Neural crest cell (in vitro differentiated cells): ENCODE measurements at places on chromosomes 2 and 18. TPM values are rescaled to one million over a fixed set of nuclear protein-coding genes. Genes with fewer than 3 reads are reported as not detected.

ANKRD53 gene
- 1.2 and 1.7 TPM in 2 replicates for total RNA-seq

VAPA gene
- total RNA-seq, result 125 and 126 TPM in 2 replicates

SERPINB2 gene
- total RNA-seq, result not detected in 2 replicates

GKN2 gene
- total RNA-seq, result not detected in 2 replicates

GPR155 gene
- 1.5 and 1.7 TPM in 2 replicates for total RNA-seq

SLC19A3 gene
- total RNA-seq, result 0.54 and 1.1 TPM in 2 replicates

LONRF2 gene
- total RNA-seq, result 5.0 and 5.2 TPM in 2 replicates

KIAA2012 gene
- total RNA-seq, result 0.07 and 0.34 TPM in 2 replicates

STPG4 gene
- 0.26 and 0.34 TPM in 2 replicates for total RNA-seq

SFTPB gene
- not detected in 2 replicates for total RNA-seq

DNA sequence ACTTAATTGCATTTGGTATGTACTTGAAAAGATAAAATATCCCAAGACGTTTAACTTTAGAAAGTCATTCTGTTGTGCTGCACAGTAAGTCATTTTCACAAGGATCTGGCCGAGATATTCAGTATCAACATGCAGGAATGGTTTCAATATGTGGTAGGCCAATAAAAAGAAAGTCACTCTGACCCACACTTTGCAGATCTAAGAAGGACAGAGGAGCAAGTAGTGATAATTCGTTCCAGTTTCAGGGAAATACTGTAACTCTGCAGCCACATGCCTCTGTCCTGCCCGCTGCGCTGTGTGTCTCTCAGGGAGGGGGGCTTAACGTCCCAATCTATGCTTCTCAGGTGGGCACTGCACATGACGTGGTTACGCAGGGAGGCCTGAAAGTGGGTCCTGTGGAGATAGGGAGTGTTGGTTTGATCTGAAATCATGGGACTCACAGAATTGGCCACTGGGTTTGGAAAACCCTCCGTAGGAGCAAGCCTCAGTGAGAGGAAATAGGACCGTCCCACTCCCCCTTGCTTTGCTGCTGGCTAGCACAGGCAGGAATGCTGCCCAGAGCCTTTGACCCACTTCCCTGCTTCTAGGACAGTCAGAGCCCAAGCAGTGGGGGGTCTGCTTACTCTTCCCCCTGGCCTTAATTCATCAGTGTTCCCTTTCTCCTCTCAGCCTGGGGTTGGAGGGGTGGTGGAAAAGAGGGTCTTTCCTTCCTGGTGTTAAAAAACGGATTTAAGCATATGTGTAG is 314.7 kb upstream of the SPRED2 start:
- peaks cover 2% of the 10 kb centered on the region for H3K27me3 ChIP-seq
- H3K4me3 ChIP-seq, result no peak overlapping the region
- H3K36me3 ChIP-seq, result no peaks in the 10 kb centered on the region
- H3K4me1 ChIP-seq, result peaks cover 16% of the 10 kb centered on the region

- H3K4me1 ChIP-seq, result peaks cover 18% of the 10 kb centered on the region
- H3K4me3 ChIP-seq, result no peak overlapping the region
- DNase-seq, result no peak
Observed at GRCh38 chr2:238894950-238895298, 47.0 kb downstream of the TWIST2 start.

GRCh38 chr2:124698979-124699565 is 674.0 kb downstream of the CNTNAP5 start:
- no peak overlapping the region for H3K4me3 ChIP-seq
- DNase-seq, result no peak
- no peaks in the 10 kb centered on the region for H3K4me1 ChIP-seq
- no peaks in the 10 kb centered on the region for H3K27me3 ChIP-seq
- no peak overlapping the region for H3K27ac ChIP-seq

GRCh38 chr2:158463496-158464095 is 6.8 kb downstream of the PKP4 start:
- H3K4me1 ChIP-seq, result peaks cover 15% of the 10 kb centered on the region
- no peak overlapping the region for H3K27ac ChIP-seq
- DNase-seq, result no peak
- H3K4me3 ChIP-seq, result no peak overlapping the region

DNA sequence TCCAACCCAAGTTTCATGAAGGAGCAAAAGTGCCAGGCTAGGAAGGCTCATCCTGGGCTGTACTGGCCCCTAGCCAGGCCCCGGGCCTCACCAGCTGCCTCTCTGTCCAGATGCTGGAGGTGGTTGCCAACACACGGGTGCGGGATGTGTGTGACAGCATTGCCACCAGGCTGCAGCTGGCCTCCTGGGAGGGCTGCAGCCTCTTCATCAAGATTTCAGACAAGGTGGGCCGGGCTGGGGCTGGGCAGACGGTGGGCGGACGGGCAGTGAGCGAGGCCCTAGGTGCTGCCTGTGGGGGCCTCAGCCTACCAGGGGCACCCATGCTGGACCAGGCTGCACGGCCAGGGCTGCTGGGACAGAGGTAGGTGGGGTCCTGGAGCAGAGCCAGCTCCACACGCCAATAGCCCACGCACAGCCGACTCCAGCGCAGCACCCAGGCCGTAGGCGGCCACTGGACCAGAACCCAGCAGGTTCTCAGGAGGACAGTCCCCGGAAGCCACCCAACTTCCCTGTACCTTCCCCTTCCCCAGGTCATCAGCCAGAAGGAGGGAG is 11.8 kb upstream of the GPR17 start:
- H3K27ac ChIP-seq, result peak overlapping the region; percentile 78
- no peak overlapping the region for H3K4me3 ChIP-seq
- DNase-seq, result no peak
- H3K4me1 ChIP-seq, result peaks cover 13% of the 10 kb centered on the region

- no peak overlapping the region for H3K4me3 ChIP-seq
- no peak for DNase-seq
- H3K4me1 ChIP-seq, result no peaks in the 10 kb centered on the region
- no peaks in the 10 kb centered on the region for H3K36me3 ChIP-seq
- H3K27ac ChIP-seq, result no peak overlapping the region
Observed at GRCh38 chr2:145260081-145260480, 740.2 kb upstream of the ZEB2 start.

DNA sequence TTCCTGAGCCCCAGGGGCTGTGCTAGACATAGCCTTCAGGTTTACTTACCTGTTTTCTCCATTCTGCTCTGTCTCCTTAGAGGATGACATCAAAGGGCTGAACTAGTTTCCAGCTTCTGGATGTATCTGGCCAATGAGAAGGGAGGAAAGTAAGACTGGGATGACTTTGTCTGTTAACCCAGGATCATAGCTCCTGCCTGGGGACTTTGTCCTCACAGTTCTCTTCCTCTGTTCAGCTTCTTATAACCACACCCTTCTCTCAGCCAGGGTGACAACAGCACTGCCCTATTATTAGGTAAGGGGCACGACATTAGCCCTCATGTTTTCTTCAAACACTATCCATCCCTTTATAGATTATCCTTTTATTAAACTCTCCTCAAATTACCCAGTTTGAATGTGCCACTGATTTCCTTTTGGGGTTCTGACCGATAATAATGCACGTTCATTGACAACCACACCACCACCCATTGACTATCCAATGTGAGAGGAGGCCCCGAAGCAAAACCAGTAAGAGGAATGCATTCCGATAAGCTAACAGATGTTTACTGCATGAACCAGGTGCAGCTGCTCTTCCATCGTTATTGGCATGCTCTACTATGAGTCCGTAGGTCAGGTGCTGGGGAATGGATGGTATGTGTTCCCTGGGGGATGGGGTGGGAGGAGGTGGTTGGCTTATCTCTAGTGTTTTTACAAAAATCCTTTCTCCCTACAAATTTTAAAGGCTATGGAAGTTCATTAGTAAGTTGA is 23.5 kb downstream of the TSN start:
- no peak overlapping the region for H3K4me3 ChIP-seq
- no peaks in the 10 kb centered on the region for H3K27me3 ChIP-seq
- no peaks in the 10 kb centered on the region for H3K36me3 ChIP-seq
- no peak overlapping the region for H3K27ac ChIP-seq
- no peak for DNase-seq

DNA sequence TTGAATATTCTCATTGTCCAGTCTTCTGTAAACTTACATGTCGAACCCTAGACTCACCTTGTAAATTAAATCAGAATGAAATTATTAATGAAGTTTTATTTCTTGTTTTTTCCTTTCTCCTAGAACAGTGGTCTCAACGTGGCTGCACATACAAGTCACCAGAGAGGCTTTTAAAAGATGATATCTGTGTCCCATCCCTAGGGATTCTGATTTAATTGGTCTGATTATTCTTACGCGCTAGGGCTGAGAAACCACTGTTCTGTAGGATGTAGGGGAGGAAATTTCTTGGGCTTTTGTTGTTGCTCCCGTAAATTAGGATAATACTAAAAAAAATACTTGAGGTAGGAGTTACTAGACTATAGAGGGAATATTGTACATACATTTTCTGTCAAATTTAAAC is 32.1 kb downstream of the PPM1B start:
- H3K27ac ChIP-seq, result no peak overlapping the region
- no peak overlapping the region for H3K4me3 ChIP-seq
- no peaks in the 10 kb centered on the region for H3K4me1 ChIP-seq
- peaks cover 11% of the 10 kb centered on the region for H3K36me3 ChIP-seq
- no peaks in the 10 kb centered on the region for H3K27me3 ChIP-seq

GRCh38 chr2:25198209-25198525 is 29.8 kb upstream of the POMC start:
- H3K27ac ChIP-seq, result peak overlapping the region; percentile 96
- H3K4me3 ChIP-seq, result peak overlapping the region; percentile 6
- DNase-seq, result no peak
- H3K4me1 ChIP-seq, result peaks cover 32% of the 10 kb centered on the region

GRCh38 chr2:234251326-234252271 is 201.1 kb downstream of the SPP2 start:
- peak overlapping the region; percentile 40 for H3K27ac ChIP-seq
- H3K27me3 ChIP-seq, result no peaks in the 10 kb centered on the region
- no peak for DNase-seq
- H3K36me3 ChIP-seq, result peaks cover 2% of the 10 kb centered on the region
- no peak overlapping the region for H3K4me3 ChIP-seq
- H3K4me1 ChIP-seq, result peaks cover 4% of the 10 kb centered on the region

DNA sequence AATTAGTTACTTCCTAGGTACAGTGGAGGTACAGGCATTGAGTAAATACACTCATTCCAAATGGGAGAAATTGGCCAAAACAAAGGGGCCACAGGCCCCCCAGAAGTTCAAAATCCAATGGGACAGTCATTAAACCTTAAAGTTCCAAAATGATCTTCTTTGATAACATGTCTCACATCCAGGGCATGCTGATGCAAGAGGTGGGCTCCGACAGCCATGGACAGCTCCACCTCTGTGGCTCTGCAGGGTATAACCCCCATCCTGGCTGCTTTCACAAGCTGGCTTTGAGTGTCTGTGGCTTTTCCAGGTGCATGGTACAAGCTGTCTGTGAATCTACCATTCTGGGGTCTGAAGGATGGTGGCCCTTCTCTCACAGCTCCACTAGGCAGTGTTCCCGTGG is 488.7 kb downstream of the DCDC2C start:
- no peaks in the 10 kb centered on the region for H3K27me3 ChIP-seq
- no peak overlapping the region for H3K4me3 ChIP-seq
- peaks cover 12% of the 10 kb centered on the region for H3K36me3 ChIP-seq
- no peak overlapping the region for H3K27ac ChIP-seq
- H3K4me1 ChIP-seq, result peaks cover 18% of the 10 kb centered on the region
- DNase-seq, result no peak

GRCh38 chr18:58386780-58387179 is 242.1 kb downstream of the ALPK2 start:
- DNase-seq, result no peak
- H3K36me3 ChIP-seq, result peaks cover 9% of the 10 kb centered on the region
- no peak overlapping the region for H3K4me3 ChIP-seq
- no peaks in the 10 kb centered on the region for H3K27me3 ChIP-seq
- H3K4me1 ChIP-seq, result peaks cover 10% of the 10 kb centered on the region

GRCh38 chr2:152465541-152465940 is 130.6 kb downstream of the FMNL2 start:
- H3K27me3 ChIP-seq, result no peaks in the 10 kb centered on the region
- DNase-seq, result no peak
- peaks cover 82% of the 10 kb centered on the region for H3K4me1 ChIP-seq
- H3K36me3 ChIP-seq, result peaks cover 2% of the 10 kb centered on the region
- no peak overlapping the region for H3K4me3 ChIP-seq

GRCh38 chr2:156483741-156484173 is 47.6 kb downstream of the GPD2 start:
- no peak for DNase-seq
- H3K4me1 ChIP-seq, result no peaks in the 10 kb centered on the region
- no peak overlapping the region for H3K27ac ChIP-seq
- no peak overlapping the region for H3K4me3 ChIP-seq
- peaks cover 8% of the 10 kb centered on the region for H3K36me3 ChIP-seq

DNA sequence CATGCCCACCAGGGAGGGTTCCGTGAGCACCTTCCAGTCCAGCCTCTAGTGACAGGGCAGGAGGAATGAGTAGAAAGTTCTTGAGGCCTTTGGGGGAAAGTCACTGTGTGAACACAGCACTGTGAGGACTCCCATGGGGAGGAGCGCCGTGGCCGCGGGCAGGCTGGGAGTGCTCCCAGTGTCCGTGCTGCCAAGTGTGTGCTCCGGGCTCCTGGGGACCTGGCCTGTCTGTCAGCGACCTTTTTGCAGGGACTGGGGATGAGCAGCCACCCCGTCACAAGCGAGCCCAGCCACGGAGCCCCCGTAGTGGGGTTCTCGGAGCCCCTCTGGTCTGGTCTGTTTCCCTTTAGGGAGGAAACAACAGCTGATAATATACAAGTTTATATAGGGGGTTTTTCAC is 36.8 kb downstream of the PDIA6 start:
- peaks cover 4% of the 10 kb centered on the region for H3K4me1 ChIP-seq
- no peaks in the 10 kb centered on the region for H3K27me3 ChIP-seq
- H3K27ac ChIP-seq, result no peak overlapping the region
- peaks cover 6% of the 10 kb centered on the region for H3K36me3 ChIP-seq
- H3K4me3 ChIP-seq, result no peak overlapping the region
- DNase-seq, result no peak

- no peak overlapping the region for H3K27ac ChIP-seq
- H3K4me3 ChIP-seq, result no peak overlapping the region
- DNase-seq, result no peak
- no peaks in the 10 kb centered on the region for H3K27me3 ChIP-seq
- H3K36me3 ChIP-seq, result no peaks in the 10 kb centered on the region
Observed at GRCh38 chr2:143463719-143464118, 334.5 kb downstream of the ARHGAP15 start.

GRCh38 chr2:20589975-20590703 is 60.8 kb downstream of the HS1BP3 start:
- peaks cover 60% of the 10 kb centered on the region for H3K4me1 ChIP-seq
- no peaks in the 10 kb centered on the region for H3K27me3 ChIP-seq
- no peaks in the 10 kb centered on the region for H3K36me3 ChIP-seq
- peak overlapping the region; percentile 82 for H3K27ac ChIP-seq
- no peak for DNase-seq

GRCh38 chr18:10522574-10522973 is 3.3 kb upstream of the NAPG start:
- no peak for DNase-seq
- H3K4me1 ChIP-seq, result peaks cover 44% of the 10 kb centered on the region
- peaks cover 3% of the 10 kb centered on the region for H3K27me3 ChIP-seq
- no peaks in the 10 kb centered on the region for H3K36me3 ChIP-seq

DNA sequence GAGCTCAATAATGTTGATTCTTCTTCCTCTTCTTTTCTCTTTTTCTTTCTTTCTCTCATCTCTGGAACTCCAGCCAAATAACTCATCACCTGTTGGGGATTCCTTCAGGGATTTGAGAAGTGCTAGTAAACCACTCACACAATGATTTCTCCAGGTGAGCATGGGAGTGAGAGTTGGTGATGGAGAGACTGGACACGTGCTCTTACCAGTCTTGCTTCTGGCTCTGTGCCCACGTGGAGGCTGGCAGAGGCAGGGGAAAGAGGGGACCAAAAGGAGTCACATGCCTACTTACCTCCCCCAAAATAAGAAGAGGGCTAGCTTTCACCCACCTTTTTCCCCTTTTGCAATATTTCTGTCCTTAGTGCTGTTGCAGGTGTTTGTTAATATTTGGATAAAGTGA is 28.6 kb upstream of the CCDC85A start:
- H3K36me3 ChIP-seq, result no peaks in the 10 kb centered on the region
- H3K4me1 ChIP-seq, result no peaks in the 10 kb centered on the region
- no peak overlapping the region for H3K27ac ChIP-seq
- no peak for DNase-seq
- H3K4me3 ChIP-seq, result no peak overlapping the region
- peaks cover 11% of the 10 kb centered on the region for H3K27me3 ChIP-seq
